ENCODE measurements at places on chromosomes 1 and 21.
A peak's percentile ranks its signal among the peaks of the same experiment; 100 is the strongest.

DNA sequence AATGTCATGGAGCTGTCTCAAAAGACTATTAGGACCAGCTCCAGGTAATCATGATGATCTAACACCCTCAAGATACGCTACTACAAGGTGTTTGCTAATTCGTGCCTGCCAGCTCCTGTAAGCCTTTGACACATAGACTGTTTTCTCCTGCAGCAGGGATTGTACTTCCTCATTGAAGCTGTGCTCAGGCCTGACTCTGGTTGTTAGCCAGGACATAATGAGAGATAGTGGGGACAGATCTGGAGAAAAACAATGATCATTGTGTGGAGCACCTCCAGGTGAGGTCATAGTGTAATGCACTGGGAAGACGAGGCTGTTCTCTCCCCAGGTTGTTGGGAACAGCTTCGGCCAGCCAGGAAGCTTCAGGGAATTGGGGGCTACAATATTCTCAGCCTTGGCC is 94.6 kb downstream of the SETD4 start:
- DNase-seq: no peak

DNA sequence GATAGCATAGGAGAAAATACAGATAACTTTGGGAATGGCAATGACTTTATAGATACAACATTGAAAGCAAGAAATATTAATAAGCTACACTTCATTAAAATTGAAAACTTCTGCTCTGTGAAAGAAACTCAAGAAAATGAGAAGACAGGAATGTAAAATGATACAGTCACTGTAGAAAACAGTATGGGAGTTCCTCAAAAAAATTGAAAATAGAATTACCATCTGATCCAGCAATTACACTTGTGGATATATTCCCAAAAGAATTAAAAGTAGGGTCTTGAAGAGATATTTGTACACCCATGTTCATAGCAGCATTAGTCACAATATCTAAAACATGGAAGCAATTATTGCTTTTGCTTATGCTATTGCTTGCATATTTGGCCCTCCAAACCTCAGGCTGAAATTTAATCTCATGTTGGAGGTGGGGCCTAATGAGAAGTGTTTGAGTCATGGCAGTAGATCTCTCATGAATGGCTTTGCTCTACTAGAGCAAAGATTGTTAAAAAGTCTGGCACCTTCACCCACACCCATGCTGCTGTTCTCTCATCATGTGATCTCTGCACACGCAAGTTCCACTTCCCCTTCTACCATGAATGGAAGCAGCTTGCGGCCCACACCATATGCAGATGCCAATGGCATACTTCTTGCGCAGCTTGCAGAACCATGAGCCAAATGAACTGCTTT is 15.3 kb upstream of the AHCYL1 start:
- no peak for DNase-seq

- DNase-seq: no peak
Measured at GRCh38 chr1:30908696-30909364, at the start of gene SDC3. Gene SDC3 (minus strand): TSS chr1:30908758. CDS start chr1:30908586, 172 bp downstream.

GRCh38 chr21:15992171-15992570 is 262.4 kb downstream of the USP25 start:
- DNase-seq: no peak

DNA sequence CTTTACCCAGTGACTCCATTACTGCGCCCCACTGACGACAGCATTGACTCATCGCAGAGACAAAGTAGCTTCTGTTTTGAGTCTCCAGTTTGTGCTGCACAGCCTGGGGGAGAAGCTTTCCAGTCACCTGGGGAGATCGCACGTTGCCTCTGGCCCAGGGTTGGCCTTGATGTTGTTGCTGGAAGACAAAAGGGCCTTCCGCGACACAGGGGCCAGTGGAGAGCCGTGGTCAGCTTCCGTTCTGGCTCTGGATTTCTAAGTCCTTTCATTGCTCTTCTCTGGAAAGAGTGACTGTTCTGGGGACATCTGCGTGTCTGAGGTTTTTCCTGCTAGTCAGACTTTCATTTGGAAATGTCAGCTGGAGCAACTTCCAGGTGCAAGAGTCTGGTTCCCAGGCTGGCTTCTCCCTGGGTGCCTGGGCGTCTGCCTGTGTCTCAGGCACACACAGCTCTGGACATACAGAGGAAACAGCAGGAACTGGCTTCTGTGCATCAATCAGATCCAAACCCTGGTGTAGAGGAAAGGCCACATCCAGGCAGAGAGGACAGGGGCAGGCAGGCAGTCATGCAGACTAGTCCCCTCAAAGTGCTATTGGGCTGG is 257.0 kb downstream of the SIPA1L2 start:
- DNase-seq: no peak

DNA sequence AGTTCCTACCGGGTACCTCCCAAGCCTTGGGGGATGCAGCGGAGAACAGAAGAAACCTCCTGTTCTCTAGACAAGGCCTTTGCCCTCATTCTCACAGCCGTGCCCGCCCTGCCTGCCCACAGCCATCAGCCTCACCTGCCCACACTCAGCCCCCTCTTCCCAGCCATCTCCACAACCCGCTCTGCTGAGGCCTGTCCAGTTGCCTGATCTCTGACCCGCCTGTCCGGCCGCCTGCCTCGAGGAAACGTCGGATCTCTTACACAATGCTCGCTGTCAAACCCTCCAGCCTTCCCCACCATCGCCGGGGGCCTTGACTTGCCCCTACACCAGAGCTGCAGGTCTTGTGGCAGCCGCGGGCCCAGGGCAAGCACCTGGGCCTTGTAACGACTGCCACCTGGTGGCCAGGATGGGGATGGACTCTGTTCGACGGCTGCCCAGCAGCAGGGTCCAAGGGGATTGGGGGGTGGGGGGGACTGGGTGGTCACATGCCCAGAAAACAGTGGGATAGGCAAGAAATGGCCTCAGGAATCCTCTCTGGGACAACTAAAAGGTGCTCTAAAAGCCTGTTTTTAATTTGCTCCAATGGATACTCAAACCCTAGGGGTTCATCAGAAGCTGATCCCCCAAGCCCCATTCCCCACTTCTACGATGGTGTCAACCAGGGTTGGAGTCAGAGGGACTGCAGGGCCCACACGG is 31.0 kb downstream of the SLC45A1 start:
- peak; percentile 38 for DNase-seq

GRCh38 chr1:195105281-195105680 is 1503.0 kb downstream of the KCNT2 start:
- DNase-seq: no peak

- no peak for DNase-seq
Measured at GRCh38 chr21:15144026-15144425, 79.2 kb upstream of the NRIP1 start.

GRCh38 chr1:29455781-29456180 is 219.5 kb downstream of the PTPRU start:
- no peak for DNase-seq

- no peak for DNase-seq
Measured at GRCh38 chr1:163267962-163268361, 53.8 kb upstream of the NUF2 start.

DNA sequence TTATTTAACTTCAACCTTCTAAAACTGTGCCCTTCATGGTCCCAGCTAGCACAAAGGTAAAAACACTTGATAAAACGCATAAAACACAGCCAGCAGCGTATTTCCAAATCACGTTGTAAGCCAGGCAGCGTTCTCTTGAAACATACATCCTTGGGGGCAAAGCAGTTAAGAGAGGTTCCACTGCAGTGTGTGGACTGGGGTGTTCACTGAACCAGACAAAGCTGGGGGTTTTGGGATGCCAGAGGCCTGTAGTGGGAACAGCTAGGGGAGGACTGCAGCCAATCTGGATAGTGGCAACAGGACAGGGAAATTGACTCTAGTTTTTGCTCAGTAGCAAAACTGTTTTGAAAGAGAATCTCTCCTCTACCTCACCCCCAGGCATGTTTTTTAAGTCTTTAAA is 21.5 kb upstream of the ATP5PO start:
- no peak for DNase-seq

- no peak for DNase-seq
Measured at GRCh38 chr1:246923900-246924299, 7.8 kb downstream of the AHCTF1 start.

DNA sequence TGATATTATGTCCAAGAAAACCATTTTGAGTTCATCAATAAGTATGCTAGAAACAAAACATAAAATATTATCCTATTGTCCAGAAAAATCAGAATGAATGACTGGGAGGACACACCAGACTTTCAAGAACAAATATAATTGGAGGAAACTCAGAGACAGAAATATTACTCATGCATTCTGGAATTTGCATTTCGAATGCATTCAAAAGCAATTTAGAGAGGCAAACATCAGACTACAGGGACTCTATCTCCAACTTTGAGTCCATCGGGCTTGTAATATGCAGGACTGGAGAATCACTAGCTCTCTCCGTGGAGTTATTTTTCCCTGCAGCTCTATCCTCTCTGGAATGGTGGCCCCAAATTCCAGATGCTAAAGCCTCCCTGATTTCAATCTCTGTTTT is 161.8 kb downstream of the CDC42BPA start:
- no peak for DNase-seq

DNA sequence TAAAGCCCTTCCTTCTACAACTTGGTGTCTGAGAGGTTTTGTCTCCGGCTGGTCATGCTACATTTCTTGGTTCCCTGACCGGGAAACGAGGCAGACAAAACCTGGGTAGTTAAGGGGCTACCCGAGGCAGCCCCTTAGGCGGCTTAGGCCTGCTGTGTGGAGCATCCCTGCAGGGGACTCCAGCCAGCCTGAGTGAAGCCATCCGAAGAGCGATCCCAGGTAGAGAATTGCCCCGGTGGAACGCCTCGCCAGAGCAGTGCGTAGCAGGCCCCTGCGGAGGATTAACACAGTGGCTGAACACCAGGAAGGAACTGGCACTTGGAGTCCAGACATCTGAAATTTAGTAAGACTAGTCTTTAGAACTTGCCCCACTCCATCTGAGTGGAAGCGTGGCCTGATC is 21.2 kb upstream of the MYOCOS start:
- DNase-seq: no peak

DNA sequence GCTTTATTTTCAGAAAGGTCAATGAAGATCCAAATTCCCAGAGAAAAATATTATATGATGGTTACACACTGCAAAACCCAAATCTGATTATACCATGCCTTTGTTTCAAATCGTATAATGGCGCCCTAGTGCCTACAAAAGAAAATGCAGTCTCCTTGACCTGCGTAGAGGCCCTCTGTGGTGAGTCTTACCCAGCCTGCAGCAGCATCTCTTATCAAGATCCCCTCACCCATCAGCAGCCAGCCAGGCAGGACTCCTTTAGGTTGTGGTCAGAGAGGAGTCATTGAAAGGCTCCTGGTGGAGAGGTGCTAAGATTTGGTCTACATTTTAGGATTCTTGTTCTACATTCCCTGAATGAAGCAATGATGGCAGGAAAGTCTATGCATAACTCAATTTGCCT is 23.7 kb upstream of the DAB1 start:
- DNase-seq: no peak

DNA sequence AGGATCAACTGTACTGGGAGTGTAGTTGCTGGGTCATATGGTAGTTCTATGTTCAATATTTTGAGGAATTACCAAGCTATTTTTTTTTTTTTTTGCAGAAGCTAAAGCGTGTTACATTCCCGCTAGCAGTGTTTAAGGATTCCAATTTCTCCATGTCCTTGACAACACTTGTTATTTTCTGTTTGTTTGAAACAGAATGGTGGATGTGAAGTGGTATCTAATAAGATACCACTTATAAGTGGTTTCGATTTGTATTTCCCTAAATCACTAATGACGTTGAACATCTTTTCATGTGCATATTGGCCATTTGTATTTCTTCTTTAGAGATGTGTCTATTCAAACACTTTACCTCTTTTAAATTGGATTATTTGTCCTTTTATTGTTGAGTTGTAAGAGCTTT is 112.2 kb downstream of the DISP1 start:
- DNase-seq: no peak

DNA sequence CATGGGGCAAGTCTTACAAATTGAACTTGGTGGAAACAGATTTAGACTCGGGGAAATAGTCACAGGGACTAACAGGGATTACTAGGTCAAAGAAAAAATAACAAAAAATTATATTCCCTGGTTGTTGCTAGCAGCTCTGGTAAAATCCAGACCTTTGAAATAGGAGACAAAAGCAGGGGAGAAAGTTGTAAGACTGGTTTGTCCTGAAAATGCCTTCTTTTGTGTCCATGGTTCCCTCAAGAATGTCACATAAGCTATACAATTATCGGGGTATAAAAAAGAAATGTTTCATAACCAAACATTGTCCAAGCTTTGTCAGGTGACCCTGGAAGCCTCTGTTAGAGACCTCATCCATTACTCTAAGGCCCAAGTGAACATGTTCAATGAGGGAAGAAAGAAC is 33.1 kb downstream of the KIAA0319L start:
- no peak for DNase-seq

GRCh38 chr1:7458946-7459345 is 312.1 kb upstream of the VAMP3 start:
- no peak for DNase-seq

DNA sequence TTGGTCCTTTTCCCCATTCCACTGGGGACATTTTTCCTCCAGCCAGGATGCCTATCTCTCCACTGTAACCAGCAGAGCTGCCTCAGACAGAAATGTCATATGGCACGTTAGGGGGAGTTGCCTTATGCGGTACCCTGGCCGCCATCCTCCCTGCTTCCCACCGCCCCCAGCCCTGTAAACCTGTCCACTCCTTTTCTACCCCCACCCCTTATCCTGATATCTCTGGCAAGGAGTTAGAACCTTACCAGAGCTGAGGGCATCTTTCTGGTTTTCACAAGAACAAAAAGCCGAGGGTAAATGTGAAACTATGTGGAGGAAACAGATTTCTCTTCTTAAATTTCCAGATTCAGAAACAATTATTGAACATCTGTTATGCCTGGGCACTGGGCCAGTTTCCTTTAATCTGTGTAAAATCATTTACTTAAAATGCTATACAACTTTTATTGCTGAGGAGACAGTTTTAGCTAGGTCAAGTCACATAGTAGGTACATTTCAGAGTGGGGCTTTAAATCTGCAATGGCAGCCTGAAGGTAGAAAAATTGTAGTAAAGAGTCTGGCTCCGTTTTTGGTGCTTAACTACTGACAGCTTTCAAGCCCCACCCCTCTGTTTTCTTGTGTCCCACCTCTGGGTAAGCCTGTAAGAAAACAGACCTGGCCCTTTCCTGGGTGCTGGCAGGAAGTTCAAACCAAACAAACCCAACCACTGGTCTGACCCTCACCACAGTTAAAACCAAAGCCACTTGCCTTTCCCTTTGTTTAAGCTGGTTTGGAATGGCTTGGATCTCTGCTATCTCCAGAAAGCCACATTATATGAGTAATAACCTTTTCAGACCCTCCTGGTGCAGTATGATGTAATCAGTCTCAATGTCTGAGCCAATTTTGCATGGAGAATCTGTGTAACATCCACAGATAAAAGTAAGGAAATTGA is 319.0 kb downstream of the HHAT start:
- DNase-seq: no peak

- no peak for DNase-seq
Measured at GRCh38 chr1:245441689-245442088, 286.9 kb downstream of the KIF26B start.

GRCh38 chr21:37164742-37165141 is 91.7 kb downstream of the TTC3 start:
- no peak for DNase-seq

DNA sequence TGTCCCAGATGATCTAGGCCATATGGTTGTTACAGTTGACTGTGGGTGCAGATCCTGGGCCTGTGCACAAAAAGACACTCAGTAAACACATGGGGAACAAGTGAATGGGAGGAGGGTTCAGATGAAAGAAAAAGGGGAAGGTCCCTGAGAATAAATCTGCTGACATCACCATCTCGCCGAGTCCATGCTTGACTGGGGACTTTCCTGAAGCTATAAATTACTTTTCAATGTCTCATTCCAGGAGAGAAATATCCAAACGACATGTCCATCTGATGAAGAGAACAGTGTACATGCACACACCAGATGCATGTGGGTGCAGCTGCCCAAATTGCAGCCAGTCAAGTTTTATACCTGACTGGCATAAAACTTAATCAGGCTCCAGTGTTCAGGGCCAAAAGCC is 109.0 kb downstream of the HIVEP3 start:
- DNase-seq: no peak

- no peak for DNase-seq
Measured at GRCh38 chr1:162303004-162303344, 73.7 kb downstream of the SPATA46 start.

Data from NCI-H1436 (cell line).